SIG-M5 (cell line): ENCODE measurements at places on chromosomes 11 and 22.

GRCh38 chr11:13166036-13166435 lies 111.6 kb upstream of the BMAL1 start:
- no peak for DNase-seq

- DNase-seq: no peak
Observed at GRCh38 chr22:39658367-39658766, 87.8 kb downstream of the CACNA1I start.

- DNase-seq: no peak
Observed at GRCh38 chr22:47631571-47632102, 869.2 kb downstream of the TBC1D22A start.

- DNase-seq: no peak
Observed at GRCh38 chr11:75867778-75868374, 52.9 kb downstream of the UVRAG start.

GRCh38 chr11:118435290-118435892 lies 901 bp upstream of the KMT2A start:
- DNase-seq: peak; percentile 49

GRCh38 chr11:73152861-73153483 lies 10.9 kb upstream of the FCHSD2 start:
- no peak for DNase-seq

DNA sequence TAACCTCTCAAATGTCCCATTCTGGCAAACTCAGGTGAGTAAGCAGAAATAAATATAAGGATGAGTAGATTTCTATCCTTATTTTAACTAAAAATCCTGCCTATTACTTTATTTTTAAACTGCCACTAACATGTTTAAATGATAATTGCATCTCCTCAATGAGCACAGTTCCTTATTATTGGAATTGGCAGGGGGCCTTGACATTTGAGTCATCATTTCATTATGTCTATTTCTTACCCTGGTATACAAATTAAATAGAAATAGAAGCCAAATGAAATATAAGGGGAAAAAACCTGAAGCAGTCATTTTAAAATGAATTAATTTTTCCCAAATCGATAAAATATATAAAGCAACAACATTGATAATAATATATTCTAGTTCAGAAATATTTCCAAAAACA lies 81.2 kb downstream of the GUCY1A2 start:
- no peak for DNase-seq

- no peak for DNase-seq
Observed at GRCh38 chr11:78802058-78802761, 227.5 kb upstream of the NARS2 start.

DNA sequence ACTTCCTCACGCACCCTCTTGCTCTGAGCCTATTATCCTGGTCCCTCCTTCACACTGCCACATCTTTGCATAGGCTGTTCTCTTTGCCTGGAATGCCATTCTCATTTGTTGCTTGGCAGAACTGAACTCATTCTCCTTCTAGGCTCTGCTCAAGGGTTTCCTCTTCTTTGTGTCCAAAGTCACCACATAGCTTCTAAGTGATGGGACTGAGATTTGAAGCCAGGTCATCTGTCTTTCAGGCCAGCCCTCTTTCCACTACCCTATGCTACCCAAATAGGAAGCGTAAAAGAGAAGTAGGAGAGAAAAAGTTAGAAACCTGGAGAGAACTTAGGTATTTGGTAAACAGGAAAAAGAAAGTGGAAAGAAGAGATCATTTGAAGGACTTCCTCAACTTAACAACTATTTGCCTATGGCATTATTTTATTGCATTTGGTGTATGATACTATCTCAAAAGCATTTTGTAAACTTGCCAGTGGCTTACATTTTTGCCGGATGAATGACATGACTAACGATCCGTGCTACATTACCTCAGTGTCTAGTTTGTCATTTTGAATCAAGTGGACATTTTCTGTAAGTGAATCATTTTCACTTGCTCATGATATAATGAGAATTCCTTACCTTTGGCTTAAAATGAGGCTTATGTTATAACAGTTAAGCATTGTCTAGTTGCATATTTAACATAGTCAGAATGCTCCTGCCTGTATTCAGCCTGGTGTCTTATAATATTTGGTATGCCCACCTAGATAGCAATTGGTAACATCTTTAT lies 18.5 kb downstream of the NF2 start:
- no peak for DNase-seq

DNA sequence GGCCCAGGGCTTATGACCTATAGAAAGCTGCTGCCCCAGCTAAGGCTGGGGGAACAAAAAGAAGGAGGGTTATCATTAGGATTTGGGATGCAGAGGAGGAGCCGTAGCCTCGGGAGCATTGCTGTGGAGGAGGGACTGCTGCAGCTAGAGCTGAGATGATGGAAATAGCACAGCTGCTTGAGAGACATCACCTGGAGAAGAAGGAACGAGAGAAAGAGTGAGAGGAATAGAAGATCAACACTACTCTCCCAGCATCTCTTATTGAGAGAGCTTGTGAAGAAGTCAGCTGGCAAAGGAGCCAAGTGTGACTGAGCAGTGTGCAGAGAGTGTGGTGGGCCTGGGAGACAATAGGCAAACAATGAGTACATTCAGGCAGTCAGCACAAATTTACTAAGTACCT lies 100.7 kb upstream of the PLET1 start:
- DNase-seq: no peak

DNA sequence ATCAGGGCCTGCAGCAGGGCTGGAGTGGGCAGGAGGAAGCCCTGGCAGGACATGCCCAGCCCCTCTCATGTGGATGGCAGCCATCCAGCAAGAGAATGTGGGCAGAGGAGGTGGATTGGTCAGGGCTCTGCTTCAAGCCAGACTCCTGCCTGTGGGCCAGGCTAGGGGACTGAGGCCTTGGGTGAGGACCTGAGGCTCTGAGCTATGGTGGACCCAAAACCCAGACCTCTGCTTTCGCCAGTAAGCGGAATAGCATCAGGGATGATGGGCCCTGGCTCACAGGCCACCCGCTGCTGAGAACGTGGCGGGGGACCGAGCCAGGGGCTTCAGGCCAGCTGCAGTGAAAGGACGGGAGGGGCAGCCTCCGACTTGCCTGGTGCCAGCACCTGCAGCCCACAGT lies 57.4 kb downstream of the LINC01488 start:
- DNase-seq: no peak
